ENCODE measurements at places on chromosomes 2 and 18. TPM values are rescaled to one million over a fixed set of nuclear protein-coding genes. Genes with fewer than 3 reads are reported as not detected.

ATP8B1 gene
- 15.7 TPM for total RNA-seq

LOXHD1 gene
- total RNA-seq = not detected

SERPINB12 gene
- total RNA-seq = not detected

IL1A gene
- 1.1 TPM for total RNA-seq

FAP gene
- total RNA-seq = not detected

IL1F10 gene
- total RNA-seq = not detected

DCAF17 gene
- total RNA-seq = 15.2 TPM

ABCG8 gene
- not detected for total RNA-seq

RDH14 gene
- total RNA-seq = 30.2 TPM

GKN2 gene
- not detected for total RNA-seq

REG1A gene
- total RNA-seq = not detected

GALNT3 gene
- not detected for total RNA-seq

HOXD12 gene
- 0.10 TPM for total RNA-seq

PROKR1 gene
- total RNA-seq = not detected

DUSP2 gene
- 1.0 TPM for total RNA-seq

ALPG gene
- total RNA-seq = not detected

TRIM54 gene
- total RNA-seq = 0.13 TPM

GREB1L gene
- total RNA-seq = 3.0 TPM

TCF23 gene
- total RNA-seq = not detected

UCN gene
- 9.3 TPM for total RNA-seq

AMER3 gene
- total RNA-seq = not detected

HOXD10 gene
- 8.6 TPM for total RNA-seq

UGT1A5 gene
- total RNA-seq = not detected

UGT1A4 gene
- total RNA-seq = not detected

Measured in HT1080 (cell line).